ENCODE measurements at places on chromosomes 13 and 19.
A peak's percentile ranks its signal among the peaks of the same experiment; 100 is the strongest.

DNA sequence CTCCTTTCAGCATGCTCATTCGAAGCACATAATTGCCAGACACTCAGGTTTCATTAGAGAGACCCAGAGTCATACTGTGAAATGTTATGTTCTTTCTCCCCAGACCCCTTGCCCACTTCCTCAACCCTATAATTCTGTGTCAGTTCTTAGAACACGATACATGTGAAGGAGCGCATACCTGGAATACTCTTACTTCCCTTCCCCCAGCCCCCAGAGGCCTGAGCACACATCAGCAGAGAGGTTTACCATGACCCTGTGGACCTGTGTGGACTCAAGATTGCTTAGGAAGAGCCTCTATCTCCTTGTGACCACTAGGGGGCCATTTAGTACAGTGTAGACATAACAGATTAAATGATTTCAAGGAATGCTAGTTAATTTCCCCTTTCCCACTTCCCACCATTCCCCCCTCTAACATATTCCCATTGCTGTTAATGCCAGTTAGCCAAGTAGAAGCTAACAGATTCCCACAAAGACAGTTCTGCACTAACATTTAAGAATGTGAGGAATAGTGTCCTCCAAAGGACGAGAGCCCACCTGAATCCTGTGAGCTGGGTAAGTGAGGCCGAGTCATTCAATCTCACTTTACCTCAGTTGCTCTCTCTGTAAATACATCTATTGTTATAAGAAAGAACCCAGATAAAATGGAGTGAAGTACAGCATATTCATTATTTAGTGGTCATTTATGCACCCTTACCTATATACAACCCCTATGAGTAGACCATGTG, 154.2 kb upstream of the MAB21L1 start:
- DNase-seq: peak; percentile 20

DNA sequence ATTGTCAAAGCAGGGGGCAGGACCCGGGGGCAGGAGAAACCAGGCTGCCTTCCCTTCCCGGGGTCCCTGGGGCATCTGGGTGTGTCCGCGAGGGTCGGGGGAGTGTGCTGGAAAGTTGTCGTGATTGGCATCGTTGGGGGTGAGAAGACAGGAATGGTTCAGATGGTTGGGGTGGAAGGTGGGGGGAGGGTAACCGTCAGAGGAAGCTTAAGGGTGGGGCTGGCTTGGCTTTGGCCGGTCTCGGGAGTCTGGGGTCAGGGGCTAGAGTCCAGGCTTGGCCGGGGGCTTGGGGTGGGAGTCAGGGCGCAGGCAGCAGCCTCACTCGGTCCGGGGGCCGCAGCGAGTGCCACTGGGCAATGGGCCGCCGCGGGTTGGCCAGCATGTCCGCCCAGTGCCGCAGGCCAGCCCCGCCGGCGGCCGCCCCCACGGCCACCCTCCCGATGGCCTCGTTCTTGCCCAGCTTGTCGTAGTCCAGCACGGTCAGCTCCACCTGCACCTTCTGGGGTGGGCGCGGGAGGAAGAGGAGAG, 6.8 kb upstream of the DNAAF3 start:
- no peak for DNase-seq

GRCh38 chr13:37375724-37376123, 222.8 kb downstream of the POSTN start:
- DNase-seq: no peak

GRCh38 chr13:95474992-95475391, 77.5 kb upstream of the CLDN10 start:
- no peak for DNase-seq

- DNase-seq: no peak
Measured at GRCh38 chr13:107104631-107105030, 536.7 kb upstream of the ARGLU1 start.

GRCh38 chr19:10686661-10687517, 14.3 kb upstream of the QTRT1 start:
- DNase-seq: no peak

DNA sequence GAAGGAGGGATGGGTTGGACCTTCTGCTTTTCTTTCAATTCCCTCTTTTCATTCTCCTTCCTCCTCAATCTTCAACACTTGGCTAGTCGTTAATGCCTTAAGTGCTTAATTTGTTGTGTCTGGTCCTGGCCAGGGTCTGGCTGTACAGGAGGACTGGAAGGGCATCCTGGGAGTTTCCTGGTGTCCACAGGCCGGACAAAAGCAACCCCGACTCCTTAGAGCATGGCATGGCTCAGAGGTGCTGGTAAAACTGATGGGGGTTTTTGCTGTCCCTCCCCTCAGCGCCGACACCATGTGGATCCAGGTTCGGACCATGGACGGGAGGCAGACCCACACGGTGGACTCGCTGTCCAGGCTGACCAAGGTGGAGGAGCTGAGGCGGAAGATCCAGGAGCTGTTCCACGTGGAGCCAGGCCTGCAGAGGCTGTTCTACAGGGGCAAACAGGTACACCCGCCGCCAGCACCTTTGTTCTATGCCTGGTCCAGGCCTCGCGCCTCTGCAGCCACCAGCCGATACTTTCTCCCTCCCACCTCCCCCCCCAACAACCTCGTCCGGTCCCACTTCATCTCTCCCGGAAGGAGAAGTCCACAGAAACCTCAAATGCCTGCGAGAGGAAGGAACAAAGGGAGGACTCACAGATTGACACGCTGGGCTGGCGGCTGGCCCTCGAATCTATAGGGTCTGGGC, 1.4 kb downstream of the UHRF1 start:
- DNase-seq: no peak

GRCh38 chr13:24254146-24254841, 55.1 kb upstream of the C1QTNF9 start:
- DNase-seq: no peak

GRCh38 chr13:51832471-51833152, 12.4 kb downstream of the TMEM272 start:
- no peak for DNase-seq

DNA sequence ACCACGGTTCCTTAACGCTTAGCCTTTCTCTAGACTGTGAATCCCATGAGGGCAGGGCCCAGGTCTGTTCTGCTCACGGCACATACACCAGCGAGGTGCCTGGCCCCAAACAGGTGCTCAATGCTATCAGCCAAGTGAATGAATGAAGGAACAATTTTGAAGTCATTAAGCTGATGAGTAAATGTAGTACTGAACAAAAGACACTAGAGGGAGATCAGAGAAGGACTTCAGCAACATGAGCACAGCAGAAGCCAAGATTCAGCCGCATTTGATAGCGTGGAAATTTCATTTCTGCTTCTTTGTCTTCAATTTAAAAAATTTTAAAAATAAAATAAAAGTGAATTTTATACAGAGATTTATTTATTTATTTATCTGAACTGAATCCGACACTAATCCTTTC, 20.1 kb upstream of the MYO16 start:
- DNase-seq: no peak

DNA sequence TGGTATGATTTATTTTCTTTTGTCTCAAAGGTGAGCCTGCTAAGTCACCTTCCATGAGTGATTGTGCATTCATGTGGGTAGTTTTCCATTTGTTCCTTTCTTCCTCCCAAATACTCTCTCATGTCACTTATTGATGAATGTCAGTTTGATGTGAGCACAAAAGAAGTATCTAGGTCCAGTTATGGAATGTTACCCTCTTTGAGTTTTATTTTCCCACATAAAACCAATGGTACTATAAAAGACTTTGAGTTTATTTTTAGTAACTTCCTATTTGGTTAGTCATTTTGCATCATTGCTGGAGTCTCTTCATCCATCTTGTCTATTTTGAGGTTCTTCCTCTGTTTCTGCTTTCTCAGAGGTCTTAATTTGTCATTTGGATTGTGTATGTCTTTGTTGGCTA, 321.3 kb downstream of the GPC6 start:
- no peak for DNase-seq

DNA sequence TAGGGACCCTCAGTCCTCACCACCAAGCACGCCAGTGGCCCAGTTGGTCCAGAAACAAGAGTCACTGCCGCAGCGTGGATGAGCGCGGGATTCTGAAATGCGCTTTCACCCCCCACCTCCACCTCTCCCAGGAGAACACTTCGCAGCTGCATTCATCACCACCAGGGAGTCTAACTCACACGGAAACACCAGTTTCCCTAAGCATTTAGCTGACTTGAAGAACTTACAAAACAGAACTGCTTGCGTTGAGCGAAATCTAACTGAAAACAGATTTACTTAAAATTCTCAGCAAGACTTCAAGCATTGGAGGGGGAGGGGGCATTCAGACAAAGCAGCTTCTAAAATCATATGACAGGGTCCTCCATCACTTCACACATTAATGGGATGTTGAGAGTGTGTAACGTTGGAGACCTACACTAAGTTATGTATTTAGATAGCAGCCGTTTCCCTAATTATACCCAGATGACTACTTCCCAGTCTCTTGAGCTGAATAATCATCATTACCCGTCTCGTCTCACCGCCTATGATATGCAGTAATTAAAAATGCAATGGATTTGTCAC, 258.2 kb upstream of the IRS2 start:
- DNase-seq: no peak

- no peak for DNase-seq
Measured at GRCh38 chr19:8615813-8616596, 5.5 kb upstream of the ADAMTS10 start.

DNA sequence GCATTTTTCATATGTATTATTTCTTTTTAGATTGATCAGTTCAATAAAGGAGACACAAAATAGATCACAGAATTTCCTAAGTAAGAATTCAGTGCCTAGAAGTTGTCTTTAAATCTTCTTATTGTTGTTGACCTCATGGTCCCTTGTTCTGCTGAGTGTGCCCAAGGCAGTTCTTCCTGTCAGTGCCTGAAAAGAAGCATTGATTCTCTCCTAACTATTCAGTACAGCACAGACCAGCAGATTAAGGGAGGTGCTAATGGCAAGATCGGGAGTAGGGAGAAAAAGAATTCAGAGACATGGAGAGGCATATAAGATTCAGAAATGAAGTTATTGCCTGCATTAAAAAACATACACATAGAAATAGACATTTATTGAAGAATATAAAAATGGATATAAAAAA, 180.5 kb upstream of the PCDH9 start:
- DNase-seq: no peak

- no peak for DNase-seq
Measured at GRCh38 chr19:3784607-3785450, 1.4 kb downstream of the MATK start.

GRCh38 chr13:75800545-75800944, 164.4 kb downstream of the LMO7 start:
- DNase-seq: no peak

DNA sequence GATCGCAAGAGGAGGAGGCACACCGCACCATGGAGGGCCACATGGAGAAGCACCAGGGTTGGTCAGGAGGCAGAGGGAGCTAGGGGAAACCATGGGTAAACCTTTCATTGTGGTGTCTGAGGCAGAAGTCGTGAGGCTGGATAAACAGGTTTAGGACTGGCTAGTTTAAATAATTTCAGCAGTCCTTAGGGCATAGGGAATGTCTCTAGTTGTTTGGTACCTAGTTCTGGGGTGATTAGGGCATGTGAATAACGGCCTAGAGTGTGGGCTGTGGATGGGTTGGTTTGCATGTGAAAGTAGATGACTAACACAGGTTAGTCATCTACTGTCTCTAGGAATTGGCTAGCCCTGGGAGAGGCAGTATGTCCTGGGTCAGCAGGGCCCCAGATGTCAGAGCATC, 102.3 kb downstream of the STOML3 start:
- DNase-seq: no peak

- no peak for DNase-seq
Measured at GRCh38 chr19:9939301-9939913, 3.1 kb upstream of the OLFM2 start.

- DNase-seq: peak; percentile 70
Measured at GRCh38 chr19:485583-486236, 10.6 kb upstream of the MADCAM1 start.
